ENCODE measurements at places on chromosomes 12 and 14.

DNA sequence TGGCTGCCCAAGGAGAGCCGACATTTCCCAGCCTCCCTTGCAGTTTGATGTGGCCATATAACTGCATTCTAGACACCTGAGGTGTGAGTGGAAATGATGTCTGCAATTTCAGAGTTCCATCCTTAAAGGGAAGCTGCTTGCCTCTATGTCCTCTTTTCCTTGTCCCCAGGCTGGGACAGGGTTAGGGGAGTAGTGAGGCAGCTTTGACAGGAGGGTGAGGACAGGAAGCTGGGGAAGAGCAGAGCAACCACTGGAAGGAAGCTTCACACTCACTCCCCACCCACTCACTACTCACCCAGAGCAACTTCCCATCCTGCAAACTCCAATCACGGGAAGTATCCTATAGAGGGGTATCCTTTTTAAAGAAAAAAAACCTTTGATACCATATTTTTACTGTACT lies 28.9 kb upstream of the LTA4H start:
- DNase-seq = no peak

DNA sequence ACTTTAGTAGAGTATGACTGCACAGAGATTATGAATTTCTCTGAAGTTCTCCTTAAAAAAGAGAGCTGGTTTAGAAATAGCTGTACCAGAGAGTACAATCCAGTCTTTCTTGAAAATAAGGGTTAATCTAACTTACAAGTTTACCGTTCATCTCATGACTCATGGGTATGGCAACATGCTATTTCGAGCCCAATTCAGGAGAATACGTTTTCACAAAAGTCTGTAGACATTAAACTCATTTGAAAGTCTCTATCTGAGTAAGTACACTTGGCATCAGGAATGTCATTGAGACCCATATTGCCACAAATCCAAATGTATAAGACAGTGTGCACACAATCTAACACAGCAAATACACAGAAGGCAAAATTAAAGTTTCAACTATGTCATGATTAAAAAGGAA lies 160.5 kb downstream of the PIK3C2G start:
- DNase-seq = no peak

DNA sequence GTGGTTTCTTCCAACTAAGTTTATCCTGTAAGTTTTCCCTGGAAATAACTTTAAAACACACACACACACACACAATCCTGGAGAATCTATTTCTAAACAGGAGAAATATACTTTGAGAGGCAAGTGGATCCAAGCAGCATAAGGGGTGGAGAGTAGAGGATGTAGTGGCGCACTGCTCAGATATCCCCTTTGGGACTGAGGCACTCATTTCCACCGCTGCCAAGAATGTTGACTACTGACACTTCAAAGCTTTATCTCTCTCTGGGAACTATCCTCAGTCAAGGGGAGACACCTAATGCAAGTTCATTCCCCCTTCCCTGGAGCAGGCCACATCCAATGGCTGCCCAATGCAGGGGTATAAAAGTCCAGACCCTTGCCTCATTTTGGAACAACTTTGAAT lies 75.8 kb downstream of the CAPZA3 start:
- DNase-seq = no peak

DNA sequence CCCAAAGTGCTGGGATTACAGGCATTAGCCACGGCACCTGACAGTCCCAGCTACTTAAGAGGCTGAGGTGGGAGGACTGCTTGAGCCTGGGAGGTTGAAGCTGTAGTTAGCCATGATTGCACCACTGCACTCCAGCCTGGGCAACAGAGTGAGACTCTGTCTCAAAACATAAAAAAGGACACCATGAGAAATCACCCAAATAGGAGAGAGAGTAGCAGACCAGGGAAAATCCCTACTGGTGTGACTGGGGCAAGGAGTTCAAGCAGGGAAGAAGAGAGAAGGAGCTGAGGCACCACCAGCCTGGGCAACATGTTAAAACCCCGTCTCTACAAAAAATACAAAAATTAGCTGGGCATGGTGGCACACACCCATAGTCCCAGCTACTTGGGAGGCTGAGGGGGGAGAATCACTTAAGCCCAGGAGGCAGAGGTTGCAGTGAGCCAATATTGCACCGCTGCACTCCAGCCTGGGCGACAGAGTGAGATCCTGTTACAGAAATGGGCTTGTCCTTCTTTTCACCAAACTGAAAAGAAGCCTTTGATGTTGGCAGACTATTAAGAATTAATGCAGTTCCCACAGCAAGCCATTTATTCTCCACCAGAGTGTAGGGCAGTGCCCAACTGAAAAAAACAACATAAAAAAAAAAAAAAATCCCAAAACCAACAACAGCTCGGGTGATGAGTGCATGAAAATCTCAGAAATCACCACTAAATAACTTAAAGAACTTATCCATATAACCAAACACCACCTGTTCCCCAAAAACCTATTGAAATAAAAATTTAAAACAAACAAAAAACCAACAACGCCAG lies 4.5 kb upstream of the SRSF9 start:
- no peak for DNase-seq

- DNase-seq = no peak
Observed at GRCh38 chr14:79260406-79260805, 950.9 kb downstream of the DIO2 start.

- no peak for DNase-seq
Observed at GRCh38 chr14:97233319-97233985, 436.3 kb downstream of the VRK1 start.

GRCh38 chr14:102499401-102500157 lies 10.0 kb downstream of the ANKRD9 start:
- DNase-seq = no peak

DNA sequence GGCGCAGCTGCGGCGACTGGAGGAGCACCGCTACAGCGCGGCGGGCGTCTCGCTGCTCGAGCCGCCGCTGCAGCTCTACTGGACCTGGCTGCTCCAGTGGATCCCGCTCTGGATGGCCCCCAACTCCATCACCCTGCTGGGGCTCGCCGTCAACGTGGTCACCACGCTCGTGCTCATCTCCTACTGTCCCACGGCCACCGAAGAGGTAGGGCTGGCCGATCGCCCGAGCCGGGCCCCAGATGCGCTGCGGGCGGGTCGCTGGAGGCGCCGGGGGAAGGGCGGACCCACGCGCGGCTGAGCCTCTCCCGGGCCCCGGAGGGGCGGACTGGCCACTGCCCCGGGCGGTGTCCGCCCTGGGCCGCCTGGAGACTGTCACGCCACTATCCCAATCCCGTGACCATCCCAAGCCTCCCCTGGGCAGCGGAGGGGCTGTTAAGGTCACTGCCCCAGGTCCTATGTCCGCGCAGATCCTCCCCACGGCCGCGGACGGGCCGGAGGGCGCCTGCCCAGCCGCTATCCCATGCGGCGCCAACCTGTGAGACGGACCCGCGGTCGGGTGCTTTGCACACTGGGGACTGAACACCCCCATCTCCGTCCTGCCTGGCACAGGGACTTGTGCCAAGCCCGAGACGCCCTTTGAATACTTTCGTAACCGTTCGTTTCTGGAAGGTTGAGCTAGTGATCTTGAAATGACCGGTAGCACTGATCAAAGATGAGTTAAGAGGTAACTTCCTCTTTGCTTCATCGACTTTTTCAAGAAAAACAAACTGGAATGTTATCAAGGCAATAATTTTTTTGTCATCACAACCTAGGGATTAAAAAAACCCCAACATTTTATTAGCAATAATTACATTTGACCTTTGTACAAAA lies 725 bp downstream of the CHPT1 start:
- no peak for DNase-seq

GRCh38 chr14:88986146-88986841 lies 161.8 kb downstream of the TTC8 start:
- no peak for DNase-seq

- no peak for DNase-seq
Observed at GRCh38 chr14:75119056-75119455, 7.8 kb downstream of the NEK9 start.

DNA sequence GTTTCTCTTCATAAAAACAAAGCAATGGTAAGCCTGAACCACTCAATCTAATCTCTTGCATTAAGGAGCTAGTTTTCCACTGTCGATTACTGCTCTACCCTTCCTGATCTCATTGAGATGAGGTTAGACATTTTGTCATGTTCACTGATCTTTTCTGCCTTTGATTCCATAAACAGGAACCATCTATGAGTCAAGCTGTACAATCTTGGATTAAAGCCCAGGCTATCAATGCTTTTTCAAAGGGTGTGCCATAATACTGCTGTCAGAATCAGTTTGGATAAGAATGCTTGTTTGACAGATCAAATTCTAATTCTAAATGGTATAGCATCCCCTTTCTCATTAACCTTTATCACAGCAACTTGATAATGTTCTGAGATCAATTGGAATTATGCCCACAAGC lies 16.1 kb downstream of the GRIP1 start:
- DNase-seq = no peak

DNA sequence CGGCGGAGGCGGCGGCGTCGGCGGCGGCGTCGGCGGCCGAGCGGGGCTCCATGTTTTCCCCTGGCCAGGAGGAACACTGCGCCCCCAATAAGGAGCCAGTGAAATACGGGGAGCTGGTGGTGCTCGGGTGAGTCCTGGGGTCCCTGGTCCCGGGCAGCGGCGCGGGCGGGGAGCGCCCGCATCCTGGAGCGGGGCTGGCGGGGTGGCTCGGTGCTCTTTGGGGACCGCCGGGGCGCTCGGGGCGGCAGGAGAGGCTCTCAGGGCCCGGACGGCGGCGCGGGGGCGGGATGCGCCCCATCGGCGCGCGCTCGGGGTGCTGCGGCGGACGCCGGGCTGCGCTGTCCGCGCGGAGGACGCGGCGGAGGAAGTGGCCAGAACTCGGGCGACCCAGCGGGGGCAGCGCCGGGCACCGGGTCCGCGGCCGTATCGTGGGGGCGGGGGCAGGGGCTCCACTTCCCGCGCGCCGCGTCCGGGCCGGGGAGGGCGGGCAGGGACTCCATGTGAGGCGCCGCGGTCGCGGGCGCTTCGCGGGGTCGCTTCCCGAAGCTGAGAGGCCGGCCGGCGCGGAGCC lies 485 bp downstream of the PELI2 start:
- DNase-seq = no peak

DNA sequence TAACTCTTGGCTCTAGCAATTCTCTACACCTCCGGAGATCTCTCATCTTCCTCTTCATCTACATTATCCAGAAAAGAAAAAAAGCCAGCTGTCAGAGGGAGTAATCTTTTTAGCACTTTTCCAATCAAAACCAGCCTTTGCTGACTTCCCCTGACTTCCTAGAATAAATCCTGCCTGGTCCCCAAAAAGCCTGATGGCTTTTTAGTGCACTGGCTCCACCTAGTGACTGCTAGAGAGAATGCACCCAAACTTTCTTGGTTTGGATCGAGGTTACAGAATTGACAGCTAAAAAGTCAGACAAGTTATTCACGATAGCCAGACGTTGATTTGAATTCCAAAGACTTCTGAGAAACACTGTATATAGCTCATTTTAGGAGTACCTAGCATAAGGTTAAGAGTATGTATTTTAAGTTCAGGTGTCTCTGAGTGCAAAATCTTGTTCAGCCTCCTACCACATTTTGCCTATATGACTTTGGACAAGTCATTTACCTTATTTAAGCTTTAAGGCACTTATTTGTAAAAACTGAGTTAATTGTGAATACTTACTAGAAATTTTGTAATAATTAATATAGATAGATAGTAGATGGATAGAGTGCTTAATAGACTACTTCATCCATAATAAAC lies 185.7 kb upstream of the GRIN2B start:
- no peak for DNase-seq

GRCh38 chr12:52060498-52061177 lies 9.1 kb upstream of the ATG101 start:
- no peak for DNase-seq

DNA sequence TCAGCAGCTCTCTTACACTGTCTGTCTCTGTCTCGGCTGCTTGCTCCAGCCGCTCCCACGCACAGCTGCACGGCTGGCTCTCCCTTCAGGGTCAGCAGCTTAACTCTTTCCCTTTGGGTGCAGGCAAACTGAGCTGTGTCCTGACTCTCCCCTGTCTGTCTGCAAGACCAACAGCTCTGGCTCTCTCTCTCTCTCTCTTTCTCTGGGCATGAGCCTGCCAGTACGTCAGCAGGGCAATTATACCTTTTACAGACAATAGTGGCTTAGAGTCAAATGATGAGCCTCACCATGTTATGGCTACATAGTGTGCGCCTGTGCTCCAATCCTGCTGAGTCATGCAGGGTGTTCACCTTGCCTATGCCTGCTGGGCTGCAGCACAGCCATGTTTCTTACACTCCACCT lies 120.5 kb upstream of the DDHD1 start:
- no peak for DNase-seq

DNA sequence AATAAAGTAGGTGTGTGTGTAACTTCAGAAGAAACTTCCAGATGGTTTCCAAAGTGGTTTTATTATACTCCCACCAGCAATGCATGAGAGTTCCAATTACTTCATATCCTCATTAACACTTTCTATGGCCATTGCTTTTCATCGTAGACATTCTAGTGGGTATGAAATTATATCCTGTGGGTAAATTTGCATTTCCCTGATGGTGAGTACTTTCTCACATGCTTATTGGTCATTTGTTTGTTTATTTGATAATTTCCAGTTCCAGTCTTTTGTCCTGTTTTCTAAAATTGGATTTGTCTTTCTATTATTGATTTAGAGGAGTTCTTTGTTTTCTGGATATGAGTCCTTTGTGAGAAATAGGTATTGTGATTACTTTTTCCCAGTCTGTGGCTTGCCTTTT lies 70.9 kb downstream of the PRKCH start:
- no peak for DNase-seq

GRCh38 chr14:69693145-69693544 lies 73.8 kb upstream of the SRSF5 start:
- DNase-seq = no peak

DNA sequence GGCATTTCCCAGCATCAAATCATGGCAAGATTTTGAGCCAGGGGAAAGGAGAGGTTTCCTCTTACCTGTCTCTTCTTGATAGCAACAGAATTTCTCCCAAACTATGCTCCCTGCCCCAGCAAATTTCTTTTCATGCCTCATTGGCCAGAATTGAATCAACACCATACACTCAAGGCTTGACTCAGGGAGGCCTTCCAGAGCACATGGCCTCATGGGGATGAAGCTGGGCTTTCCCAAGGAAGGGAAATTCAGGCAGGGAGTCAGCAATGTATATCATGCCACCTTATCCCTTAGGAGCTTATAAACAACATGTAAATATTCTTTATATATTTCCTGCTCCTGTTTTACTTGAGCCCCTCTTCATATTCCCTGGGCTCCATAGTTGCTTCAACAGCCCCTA lies 62.1 kb downstream of the ARF6 start:
- DNase-seq = no peak

GRCh38 chr12:103249607-103250006 lies 246.2 kb downstream of the C12orf42 start:
- no peak for DNase-seq

DNA sequence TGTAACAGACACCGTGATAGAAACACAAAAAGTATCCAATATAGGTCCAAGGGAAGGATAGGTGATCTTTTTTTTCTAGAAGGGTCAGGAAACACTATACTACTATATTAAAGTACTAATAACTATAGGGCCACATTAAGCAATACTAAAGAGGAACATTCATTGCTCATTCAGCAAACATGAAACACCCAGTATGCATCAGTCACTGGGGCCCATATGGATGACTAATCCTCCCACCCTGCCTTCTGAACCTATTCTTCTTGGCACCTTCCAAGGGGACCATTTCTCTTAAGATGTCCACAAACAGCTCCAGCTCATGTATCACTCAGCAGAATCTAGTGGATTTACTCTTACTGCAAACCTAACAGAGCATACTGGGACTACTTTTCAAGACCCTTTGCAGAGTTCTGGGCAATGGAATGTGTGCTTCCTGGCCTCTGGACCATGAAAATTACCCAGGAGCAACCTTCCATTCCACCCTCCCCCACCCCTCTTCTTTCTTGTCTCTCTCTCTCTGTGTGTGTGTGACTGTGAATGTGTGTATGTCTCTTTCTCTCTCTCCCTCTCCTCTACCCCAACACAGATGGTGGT lies 187.9 kb downstream of the EPS8 start:
- no peak for DNase-seq

Data from SK-N-MC (cell line).